ENCODE measurements at places on chromosomes 1 and 21.

- DNase-seq: no peak
These were observed 12.1 kb downstream of the PRKACB start for GRCh38 chr1:84156210-84156621.

DNA sequence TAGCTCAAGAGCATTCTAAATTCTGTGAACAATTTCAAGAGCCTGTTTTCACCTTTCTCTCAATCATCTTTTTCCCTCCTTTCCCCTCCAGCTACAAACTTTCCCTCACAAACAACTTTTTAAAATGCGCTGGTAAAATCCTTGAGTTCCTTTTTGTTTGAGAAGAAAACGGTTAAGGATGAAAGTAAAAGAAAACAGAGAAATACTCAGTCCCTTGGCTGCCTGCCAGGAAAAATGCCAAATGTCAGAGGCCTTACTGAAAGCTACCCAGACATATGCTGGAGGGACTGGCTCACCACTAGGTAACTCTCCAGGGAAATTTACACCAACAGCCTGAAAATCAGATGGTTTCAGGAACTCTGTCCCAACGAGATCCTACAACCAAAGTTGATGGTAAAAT, 11.0 kb upstream of the SERBP1 start:
- no peak for DNase-seq

- DNase-seq: no peak
These were observed 7.9 kb downstream of the CD53 start for GRCh38 chr1:110880708-110881374.

- DNase-seq: no peak
These were observed 128.8 kb upstream of the RAVER2 start for GRCh38 chr1:64616039-64616438.

DNA sequence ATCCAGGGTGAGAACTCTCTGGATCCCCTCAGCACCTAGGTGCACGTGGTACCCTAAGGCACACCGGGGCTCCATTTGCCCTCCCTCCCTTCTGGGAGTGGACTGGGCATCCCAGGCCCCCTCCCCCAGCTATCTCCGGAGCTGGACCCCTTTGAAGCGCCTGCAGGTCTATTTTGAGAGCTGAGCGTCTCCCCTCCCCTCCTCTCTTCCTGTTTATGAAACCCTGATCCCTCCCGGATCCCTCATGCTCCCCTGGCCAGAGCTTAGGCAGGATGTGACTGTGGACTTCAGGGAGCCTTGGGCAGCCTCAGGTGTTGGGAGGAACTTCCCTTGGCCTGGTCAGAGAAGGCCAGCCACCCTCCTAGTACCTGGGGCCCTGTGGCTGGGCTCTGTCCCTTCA, 10.2 kb downstream of the RPS6KA1 start:
- DNase-seq: no peak

GRCh38 chr1:104235141-104235540, 485.4 kb downstream of the AMY1C start:
- no peak for DNase-seq

- no peak for DNase-seq
These were observed 6.4 kb downstream of the SYPL2 start for GRCh38 chr1:109472779-109473178.

DNA sequence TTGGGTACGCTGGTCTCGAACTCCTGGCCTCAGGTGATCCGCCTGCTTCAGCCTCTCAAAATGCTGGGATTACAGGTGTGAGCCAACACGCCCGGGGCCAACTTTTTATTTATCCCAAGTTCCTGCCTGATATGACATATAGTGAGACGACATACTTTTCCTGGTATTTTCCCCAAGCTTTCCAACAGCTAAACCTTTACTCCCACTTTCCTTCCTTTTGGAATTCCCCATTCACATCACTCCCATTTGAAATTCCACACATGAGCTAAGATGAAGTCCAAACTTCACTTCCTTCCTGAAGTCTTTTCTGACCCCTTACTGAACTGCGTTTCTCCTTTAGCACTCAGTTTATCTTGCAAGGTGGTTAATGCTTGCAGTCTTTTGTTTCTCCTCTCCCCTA, 64.1 kb downstream of the S1PR1 start:
- DNase-seq: no peak

DNA sequence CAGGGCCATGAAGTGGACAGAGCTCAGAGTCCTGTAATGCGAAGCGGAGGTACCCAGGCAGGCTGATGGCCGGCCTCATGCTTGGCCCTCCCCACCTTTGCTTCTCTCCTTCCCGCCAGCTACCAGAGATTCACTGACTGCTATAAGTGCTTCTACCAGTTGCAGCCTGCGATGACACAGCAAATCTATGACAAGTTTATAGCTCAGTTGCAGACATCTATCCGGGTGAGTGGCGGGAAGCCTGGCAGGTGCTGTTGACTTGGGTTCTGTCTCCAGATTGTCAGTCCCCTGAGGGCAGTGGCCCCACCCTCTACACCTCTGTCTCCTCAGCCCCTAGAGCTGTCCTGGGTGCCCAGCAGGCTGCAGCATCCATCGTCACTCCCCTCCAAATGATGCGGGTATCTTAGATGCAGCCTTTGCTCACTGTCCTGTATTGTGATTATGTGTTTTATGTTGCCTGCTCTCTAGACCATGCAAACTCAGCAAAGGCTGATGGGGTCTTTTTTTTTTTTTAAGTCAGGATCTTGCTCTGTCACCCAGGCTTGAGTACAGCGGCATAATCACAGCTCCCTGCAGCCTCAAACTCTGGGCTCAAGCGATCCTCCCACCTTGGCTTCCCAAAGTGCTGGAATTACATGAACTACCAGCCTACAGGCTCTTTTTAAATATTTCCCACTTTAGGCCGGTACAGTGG, 9.6 kb upstream of the BGLAP start:
- DNase-seq: no peak

DNA sequence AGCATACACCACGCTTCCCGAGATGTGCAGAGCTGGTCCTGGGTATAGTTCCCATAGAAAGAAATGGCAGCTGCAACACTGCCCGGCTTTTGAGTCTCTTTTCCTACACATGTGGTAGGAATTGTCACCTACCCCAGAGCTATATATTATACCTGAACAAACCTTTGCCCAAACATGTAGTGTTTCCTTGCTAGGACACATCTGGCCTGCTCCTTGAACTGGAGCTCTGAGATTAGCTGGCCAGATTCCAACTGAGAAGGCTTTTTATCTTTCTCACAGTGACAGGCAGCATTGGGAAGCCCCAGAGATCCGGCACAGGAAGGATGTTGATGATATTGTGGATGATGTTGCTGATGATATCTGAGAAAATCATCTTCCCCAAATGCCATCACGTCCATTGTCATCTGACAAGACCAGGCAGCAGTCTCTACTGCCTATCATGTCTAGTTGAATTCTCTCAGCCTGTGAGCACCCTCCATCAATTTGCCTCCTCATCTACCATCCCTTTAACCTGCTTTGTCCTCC, 115.0 kb upstream of the SMYD2 start:
- no peak for DNase-seq

DNA sequence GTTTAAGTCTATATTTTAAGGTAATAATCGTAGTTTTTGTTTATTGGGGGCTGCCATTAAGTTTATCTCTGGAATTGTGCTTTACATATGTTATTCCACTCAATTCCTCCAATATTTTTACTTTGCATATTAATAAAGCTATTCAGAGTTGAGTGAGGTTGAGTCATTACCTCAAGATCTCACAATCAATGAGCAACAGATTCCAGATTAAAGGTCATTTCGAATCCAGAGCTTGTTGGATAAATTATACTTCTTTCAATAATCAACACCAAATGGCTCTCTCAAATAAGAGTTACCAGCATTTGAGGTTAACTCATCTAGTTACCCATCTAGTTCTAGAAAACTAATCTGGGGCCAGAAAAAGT, 16.7 kb downstream of the RGS4 start:
- DNase-seq: no peak

DNA sequence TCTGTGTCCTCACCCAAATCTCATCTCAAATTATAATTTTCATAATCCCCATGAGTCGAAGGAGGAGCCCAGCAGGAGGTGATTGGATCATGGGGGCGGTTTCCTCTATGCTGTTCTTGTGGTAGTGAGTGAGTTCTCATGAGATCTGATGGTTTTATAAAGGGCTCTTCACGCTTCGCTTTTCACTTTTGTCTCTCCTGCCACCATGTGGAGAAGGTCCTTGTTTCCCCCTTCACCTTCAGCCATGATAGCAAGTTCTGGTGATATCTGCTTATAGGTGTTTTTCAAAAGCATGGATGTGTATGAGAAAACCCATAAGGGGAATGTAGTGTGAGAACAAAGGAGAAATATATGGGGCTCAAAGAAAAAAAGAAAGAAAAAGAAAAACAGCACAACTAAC, 405.9 kb upstream of the RGS18 start:
- no peak for DNase-seq

DNA sequence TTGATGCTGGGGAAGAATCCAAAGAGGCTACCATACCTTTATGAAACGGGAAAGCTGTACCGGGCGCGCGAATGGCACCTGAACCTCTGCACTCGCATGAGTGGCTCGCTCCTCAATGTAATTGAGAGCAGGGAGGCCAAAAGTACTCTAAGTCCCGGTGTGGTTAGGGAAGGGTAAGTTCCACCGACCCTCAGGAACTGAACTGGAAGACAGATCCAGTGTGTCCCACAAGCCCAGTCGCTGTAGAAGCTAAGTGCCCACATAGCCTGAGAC, 1.0 kb downstream of the GATAD2B start:
- no peak for DNase-seq

DNA sequence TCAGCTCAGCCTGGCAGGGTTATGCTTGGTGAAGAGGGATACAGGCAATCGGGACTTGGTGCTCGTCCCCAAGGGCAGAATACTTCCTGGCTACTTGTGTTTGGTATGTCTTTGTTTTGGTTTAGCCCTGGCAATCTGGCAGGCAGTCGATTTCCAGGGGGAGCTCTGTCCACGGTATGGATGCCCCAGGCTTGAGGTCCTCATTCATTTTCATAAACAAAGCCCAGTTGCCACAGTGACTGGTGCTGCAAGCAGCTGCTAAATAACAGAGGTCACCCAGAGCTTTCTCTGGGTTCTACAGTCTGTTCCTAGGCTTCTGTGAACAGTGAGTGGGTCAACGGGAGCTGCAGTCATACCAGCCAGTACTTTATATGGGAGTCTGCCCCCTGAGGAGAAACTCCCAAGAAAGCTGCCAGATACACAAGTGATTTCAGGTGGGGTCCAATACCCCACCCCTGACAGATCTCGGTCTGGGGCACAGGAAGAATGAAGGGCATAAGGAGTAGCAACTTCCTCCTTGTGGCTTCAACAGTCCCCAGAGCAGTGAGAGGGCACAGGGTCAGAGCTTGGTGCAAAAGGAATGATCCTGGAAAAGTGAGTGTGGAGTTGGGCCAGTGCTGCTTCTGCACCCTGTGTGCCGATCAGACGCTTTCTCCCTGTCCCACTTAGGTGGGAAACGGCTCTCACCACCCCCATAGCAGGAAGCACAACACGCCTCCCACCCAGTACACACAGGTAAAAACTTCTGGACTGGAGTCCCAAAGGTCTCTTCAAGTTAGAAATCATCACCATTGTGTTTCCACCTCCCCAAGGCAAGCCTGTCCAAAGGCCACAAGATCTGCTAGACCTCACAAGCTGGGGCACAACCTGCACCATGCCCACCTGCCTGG, 55.5 kb downstream of the TGFBR3 start:
- DNase-seq: no peak

GRCh38 chr1:82179131-82179530, 378.4 kb downstream of the ADGRL2 start:
- no peak for DNase-seq

DNA sequence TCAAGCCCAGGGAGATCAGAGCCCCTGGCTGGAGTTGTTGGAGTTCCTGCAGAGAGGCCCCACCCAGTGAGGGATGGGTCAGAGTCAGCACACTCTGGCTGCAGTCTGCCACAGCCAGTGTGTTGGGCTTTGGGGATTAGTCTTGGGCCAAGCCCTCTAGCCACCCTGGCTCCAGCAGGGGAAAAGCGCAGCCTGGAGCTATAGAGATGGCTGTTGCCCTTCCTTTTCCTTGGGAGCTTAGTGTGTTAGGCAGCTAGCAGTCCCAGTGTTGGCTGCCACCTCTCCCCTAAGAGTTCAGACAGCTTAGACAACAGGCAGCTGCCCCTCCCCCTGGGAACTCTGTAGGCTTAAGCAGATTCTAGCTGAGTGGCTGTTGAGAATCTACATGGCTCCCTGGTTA, 45.1 kb downstream of the DPT start:
- no peak for DNase-seq

DNA sequence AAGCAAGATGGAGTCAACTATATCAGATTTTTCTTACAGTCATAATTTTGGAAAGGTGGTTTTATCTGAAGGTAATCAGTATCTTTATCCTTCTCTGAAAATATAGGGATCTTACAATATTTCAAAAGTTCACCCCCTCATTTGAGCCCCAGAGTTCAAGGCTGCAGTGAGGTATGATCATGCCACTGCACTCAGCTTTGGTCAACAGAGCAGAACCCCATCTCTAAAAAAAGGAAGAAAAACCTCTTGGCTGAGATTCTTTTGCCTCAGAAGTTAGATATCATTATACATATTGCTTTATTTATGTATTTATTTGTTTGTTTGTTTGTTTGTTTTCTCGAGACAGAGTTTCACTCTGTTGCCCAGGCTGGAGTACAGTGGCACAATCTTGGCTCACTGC, 11.5 kb upstream of the RBBP5 start:
- no peak for DNase-seq

DNA sequence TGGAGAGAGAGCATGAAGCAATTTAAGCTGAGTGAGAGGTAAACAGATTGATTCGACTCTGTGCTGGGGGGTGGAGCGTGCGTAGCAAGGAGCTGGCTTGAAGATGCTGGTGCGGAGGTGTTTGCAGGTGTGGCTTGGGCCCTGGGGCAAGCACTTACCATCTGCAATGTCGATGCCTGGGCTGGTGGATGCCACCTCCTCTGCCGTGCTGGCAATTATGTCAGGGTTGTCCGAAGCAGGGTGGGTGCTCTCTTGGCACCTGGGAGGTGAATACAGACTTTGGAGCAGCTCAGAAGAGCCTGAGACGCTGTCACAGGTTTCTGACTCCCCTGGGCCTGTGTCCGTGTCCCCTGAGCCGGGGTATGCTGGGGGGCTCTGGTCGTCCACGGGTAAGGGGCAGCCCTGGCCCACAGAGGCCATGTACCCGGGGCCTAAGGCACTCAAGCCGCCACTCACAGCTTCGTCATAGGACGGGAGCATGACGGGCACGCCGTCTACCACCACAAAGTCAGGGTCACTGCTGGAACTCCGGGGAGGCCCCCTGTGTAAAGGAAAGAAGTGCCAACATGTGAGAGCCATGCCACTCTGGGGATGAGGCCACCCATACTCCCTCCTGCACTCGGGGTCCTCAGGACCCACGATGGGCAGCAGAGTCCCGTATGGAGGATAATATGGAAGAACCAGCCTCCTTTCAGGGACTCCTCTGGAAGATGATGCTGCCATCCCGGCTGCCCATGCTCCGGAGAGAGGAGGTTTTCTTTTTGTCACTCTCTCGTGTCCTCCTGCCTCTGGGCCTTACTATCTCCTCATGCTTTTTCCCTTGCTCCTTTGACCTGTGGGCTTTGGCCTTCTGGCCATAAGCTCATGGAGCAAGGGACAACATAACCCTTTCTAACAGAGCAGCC, 80.3 kb upstream of the TLR5 start:
- DNase-seq: no peak

Measured in GDM1 (cell line).